Occipital lobe (tissue), 3 donors: ENCODE measurements at places on chromosomes 16 and 17.
A peak's percentile ranks its signal among the peaks of the same experiment; 100 is the strongest.

DNA sequence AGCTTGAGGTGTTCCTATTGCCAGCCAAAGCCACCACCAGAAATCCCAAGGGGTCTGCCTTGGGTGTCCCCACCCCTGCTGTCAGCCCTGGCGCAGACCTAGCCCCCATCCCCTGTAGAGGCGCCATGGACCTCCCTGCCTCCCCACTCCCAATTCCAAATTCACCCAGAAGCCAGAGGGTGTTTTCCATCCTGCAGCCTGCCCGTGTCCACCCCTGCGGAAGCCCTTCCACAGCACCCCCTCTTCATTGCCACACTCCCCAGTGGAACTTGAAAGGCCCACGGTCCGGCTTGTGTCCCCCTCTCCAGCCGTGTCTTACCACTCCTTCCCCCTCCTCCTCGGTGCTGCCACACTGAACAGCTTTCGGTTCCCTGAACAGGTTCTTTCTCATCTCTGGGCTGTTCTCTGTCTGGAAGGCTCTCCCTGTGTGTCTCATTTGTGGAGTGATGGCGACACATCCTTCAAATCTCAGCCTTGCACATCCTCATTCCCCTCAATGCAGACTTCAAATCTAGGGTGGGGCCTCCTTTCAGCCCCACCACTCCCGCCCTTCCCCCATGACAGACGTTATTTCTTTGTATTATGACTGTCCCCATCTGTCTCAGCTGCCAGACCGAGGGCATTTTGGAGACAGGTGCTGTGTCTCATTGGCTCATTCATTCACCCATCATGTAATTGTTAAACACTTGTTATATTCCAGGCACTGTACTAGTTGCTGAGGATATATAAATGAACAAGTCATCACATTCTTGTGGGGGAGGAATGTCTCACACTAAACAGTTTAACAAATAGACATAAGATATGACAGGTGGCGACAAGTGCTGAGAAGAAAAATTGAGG, 36.3 kb downstream of the ADGRG5 start:
- no peak for DNase-seq

- DNase-seq: peak; percentile 5
These were observed 134.8 kb downstream of the HS3ST2 start for GRCh38 chr16:22948603-22949368.

- DNase-seq: no peak
These were observed at the start of gene SDR42E1 for GRCh38 chr16:82011199-82011641. Gene SDR42E1, minus strand, starts transcription at chr16:82011470. Its CDS starts 10,612 bp downstream, at chr16:82000858.

GRCh38 chr17:81114351-81115093, 50.8 kb upstream of the PVALEF start:
- DNase-seq: no peak

DNA sequence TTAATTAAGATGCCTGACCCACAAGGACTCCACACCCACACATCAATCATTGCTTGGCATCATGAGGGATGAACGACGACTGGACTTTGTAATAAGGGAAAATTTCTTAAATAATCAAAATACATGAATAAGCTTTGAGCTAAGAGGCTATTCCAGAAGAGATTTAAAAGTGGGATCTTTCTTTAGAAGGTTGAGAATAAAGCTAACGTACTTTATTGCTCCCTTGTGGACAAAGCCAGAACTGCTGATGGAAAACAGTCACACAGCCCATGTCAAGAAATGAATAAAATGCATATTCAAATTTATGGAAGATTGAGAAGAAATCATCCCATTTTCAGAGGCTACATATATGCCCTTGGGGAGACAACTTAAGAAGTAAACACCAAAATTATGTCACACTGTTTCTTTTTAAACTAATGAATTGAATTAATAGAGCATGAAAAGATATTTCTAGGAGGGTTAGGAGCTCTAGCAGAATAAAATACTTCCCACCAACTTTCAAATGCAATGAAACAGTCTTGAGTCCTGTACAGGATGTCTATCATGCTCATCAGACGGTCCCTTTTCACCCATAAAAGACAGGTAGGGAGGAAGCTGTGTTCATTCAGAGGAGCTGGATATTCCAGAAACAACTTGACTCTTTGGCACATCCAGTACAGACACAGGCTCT, 60.2 kb upstream of the PHOSPHO1 start:
- DNase-seq: no peak

GRCh38 chr16:55501549-55502322, 7.1 kb upstream of the LPCAT2 start:
- no peak for DNase-seq

GRCh38 chr16:48271728-48272127, 24.4 kb upstream of the ABCC11 start:
- no peak for DNase-seq

DNA sequence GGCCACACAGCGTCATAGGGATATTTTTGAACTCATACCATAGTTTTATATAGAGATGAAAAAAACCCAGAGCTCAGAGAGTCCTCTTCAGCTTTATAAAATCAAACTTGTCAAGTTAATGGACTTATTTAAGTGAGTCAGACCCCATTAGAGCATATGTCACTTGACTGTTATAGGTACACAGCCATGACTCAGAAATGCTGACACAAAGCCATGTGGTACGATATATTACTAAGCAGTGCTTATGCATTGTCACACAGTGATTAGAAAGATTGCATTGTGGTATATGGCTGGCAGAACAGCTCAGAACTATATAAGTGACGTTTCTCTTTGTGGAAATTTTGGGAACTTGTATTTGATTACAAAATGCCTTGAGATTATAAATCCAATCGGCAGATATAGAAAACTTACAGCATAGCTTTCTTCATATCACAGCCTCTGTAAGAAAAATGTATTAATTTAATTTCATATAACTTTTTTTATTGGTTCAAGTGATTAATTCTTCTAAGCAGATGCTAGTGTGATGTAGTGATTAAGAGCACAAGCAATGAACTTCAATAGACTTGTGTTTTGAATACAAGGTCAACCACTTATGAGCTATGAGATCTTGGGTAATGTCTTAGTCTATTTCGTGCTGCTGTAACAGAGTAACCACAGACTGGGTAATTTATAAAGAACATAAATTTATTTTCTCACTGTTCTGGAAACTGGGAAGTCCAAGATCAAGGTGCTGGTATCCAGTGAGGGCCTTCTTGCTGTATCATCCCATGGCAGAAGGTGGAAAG, 25.8 kb upstream of the GINS3 start:
- no peak for DNase-seq

DNA sequence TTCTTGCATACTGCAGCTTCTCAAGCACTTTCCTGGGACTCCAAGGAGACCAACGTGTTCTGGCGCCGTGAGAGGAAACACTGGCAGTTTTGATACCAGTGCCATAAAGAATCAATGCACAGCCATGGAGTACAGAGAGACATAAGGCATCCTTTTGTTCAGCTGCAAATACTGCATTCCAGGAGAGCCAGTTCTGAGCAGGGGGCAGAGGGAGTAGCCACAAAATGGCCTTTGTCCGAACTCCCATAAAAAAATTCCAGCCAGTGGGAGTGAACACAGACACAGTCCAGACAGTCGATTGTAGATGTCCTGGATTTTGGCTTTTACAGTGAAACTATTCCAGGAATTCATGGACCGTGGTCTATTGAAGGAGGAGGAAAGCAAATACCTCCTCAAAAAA, 36.2 kb upstream of the TEKT3 start:
- DNase-seq: peak; percentile 22

DNA sequence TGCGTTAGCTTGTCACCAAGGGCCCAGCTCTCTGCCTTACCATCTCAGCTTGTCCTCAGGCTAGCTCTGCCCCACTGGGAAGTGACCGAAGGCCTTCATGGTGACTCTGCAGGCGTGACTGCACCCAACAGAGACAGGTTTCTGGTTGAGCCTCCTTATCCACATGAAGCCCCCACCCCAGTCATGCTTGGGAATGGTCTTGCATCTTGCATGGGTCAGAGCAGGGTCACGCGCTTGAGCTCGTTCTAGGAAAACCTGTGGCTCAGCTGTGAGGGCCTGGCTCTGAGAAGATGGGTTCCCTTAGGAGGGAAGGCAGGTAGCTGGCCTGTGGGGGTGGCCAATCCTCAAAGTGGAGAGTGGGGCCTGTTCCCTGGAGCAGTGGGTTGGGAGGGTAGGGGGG, 122.8 kb downstream of the BANP start:
- no peak for DNase-seq

GRCh38 chr16:71889147-71889546, 5.2 kb upstream of the ZNF821 start:
- DNase-seq: no peak

- DNase-seq: peak; percentile 53
These were observed 19.7 kb downstream of the MEAK7 start for GRCh38 chr16:84484579-84485254.

DNA sequence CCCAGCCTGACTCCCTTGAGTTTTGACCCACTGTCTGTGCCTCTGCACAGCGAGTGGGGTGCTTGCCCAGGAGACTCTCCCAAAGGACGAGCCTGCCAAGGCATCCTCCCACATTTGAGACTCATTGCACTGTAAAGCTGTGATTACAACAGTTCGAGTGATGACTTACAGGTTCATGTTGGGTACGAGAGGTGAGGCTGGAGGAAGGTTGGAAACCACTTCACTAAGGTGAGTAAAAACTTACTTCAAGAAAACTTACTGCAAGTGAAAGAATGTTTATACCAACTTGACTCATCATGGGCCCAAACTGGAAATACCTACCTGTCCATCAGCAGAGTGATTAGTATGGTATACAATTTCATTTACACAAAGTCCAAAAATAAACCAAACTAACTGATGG, 360.1 kb upstream of the CDH11 start:
- no peak for DNase-seq

- no peak for DNase-seq
These were observed 290.4 kb upstream of the DYNLRB2 start for GRCh38 chr16:80250381-80250780.

DNA sequence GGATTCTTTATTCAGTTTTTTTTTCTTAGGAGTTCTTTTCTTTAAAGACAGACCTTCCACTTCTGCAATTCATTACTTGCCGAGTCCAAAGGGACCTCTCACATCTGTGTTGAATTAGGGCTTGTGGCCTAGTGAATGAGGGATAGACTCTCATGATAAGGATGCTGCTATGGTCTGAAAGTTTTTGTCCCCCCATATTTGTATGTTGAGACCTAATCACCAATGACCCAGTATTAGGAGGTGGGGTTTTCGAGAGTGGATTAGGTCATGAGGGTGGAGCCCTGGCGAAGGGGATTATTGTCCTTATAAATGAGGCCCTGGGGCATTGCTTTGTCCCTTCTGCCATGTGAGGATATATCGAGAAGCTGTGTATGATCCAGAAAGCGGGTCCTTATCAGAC, 9.5 kb downstream of the KRT12 start:
- no peak for DNase-seq

- DNase-seq: no peak
These were observed 299.8 kb upstream of the ZFHX3 start for GRCh38 chr16:73347500-73348375.

GRCh38 chr17:60390925-60391470, 935 bp downstream of the USP32 start:
- DNase-seq: peak; percentile 46

DNA sequence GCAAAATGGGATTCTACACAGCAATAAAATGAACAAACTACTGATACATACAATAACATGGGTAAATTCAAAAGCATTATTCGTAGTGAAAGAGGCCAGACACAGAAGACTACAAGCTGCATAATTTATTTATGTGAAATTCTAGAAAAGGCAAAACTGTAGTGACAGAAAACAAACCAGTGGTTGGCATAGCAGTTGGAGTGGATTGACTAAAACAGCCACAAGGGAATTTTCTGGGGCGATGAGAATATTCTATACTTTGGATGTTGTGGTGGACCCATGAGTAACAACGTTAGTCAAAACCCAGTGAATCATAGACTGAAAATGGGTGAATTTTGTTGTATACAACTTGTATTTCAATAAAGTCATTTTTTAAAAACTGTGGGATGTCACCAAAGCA, 63.2 kb upstream of the RPL38 start:
- DNase-seq: no peak

DNA sequence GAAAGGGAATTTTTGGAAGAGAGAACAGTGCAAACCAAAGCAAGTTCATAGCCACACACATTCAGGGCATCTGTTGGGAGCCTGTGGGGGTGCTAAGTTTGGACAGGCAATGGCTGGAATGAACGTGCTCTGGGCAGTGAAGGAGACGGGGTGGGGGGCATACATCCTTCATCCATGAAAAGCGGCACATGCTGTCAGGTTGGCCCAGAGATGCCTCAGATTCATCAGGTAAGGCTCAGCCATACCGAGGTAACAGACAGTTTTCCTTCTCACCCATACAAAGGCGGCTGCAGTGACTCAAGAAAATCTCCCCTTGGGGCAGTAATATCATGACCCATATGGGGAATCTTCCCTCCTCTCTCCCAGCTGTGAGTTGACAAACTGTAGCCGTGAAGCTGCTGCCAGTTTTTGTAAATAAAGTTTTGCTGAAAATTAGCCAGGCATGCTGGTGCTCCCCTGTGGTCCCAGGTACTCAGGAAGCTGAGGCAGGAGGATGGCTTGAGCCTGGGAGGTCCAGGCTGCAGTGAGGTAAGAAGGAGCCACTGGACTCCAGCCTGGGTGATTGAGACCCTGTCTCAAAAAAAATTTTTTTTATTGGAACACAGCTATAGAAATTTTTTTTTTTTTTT, 9.2 kb upstream of the UBALD2 start:
- no peak for DNase-seq

DNA sequence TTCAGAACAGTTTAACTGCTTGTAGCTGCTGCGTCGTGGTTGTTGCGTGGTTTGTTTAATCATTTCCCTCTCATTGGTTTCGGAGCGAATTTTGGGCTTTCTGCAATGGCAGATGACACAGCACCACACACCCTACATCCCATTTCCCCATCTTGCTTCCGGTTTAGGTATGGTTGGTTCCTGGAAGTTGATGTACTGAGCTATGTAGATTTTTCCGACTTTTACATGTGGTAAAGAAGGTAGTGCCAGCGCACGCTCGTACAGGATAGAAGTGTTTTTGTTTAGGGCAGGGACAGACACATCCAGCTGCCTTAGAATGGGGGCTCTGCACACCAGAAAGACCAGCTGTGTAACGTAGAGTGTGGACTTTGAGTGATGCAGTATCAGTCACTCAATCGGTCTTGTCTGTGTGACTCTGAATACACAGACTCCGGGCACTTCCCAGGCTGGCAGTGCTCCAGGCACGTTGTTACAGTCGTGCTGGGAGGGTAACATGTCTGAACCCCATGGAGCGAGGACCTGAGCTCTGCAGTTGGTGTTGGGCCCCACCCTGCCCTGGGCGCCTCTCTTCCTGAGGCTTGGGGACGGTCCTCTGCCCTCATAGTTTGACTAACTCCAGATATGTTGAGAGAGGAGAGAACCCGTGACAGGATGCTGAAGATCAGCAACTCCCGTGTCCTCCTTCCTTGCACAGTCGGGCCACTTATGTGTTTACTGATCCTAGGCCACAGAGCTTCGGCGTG, 172.0 kb upstream of the CHMP6 start:
- DNase-seq: no peak

DNA sequence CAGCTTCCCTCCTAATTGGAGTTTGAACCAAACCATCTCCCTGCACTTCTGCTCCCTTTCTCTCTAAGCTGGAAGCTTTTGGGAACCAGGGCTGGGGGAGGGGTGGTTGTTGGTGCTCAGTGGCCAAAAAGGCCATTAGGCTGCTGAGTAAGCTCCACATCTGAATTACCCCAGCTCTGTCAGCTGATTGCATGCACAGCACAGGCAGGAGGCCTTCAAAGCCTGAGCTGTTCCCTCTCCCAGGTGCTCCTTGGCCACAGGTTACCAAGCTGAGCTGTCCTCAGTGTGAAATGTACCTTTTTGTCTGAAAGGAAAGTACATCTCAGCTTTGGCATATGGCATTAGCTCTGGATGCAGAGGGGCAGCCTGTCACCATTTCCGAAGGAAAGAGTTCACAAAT, 6.2 kb upstream of the TBKBP1 start:
- no peak for DNase-seq

GRCh38 chr17:50833510-50834428, 1.6 kb upstream of the WFIKKN2 start:
- no peak for DNase-seq
